Smooth muscle cell of trachea (primary cell): ENCODE measurements at places on chromosomes 6 and 20. TPM values are rescaled to one million over a fixed set of nuclear protein-coding genes. Genes with fewer than 3 reads are reported as not detected.

Gene GDAP1L1
- not detected in 2 replicates for total RNA-seq

Gene OVOL2
- not detected in 2 replicates for total RNA-seq

Gene SPATA25
- 1.5 and 3.5 TPM in 2 replicates for total RNA-seq

Gene MRPS10
- 41.5 and 65.3 TPM in 2 replicates for total RNA-seq

Gene PNLDC1
- total RNA-seq = not detected in 2 replicates

Gene GRIK2
- total RNA-seq = 0.58 TPM in 1 of 2 replicates, not detected in the other

Gene GUCA1A
- total RNA-seq = 0.15 and 0.33 TPM in 2 replicates

Gene HCK
- total RNA-seq = not detected in 2 replicates

Gene WFDC5
- not detected in 2 replicates for total RNA-seq

Gene BPIFB1
- not detected in 2 replicates for total RNA-seq

Gene MCHR2
- not detected in 2 replicates for total RNA-seq

Gene PLCG1
- 64.6 and 92.8 TPM in 2 replicates for total RNA-seq

Gene ADGRG6
- 0.33 and 1.7 TPM in 2 replicates for total RNA-seq

Gene ERVFRD-1
- total RNA-seq = not detected in 2 replicates

Gene BANF2
- not detected in 2 replicates for total RNA-seq

Gene C4B
- total RNA-seq = 6.4 and 6.8 TPM in 2 replicates

Gene FOXC1
- 5.4 and 7.6 TPM in 2 replicates for total RNA-seq

Gene CD164
- 227 and 237 TPM in 2 replicates for total RNA-seq

Gene TMEM244
- not detected in 2 replicates for total RNA-seq

Gene GPLD1
- total RNA-seq = 0.17 TPM in 1 of 2 replicates, not detected in the other

Gene CARMIL1
- total RNA-seq = 32.0 and 35.7 TPM in 2 replicates

Gene HUS1B
- 0.99 and 1.2 TPM in 2 replicates for total RNA-seq

Gene CRISP2
- not detected in 2 replicates for total RNA-seq

Gene SLC22A2
- not detected in 2 replicates for total RNA-seq

Gene TBX18
- 28.1 and 55.7 TPM in 2 replicates for total RNA-seq

Gene PI16
- 0.50 TPM in 1 of 2 replicates, not detected in the other for total RNA-seq
